GM12891 (cell line): ENCODE measurements at places on chromosomes 4 and X.

DNA sequence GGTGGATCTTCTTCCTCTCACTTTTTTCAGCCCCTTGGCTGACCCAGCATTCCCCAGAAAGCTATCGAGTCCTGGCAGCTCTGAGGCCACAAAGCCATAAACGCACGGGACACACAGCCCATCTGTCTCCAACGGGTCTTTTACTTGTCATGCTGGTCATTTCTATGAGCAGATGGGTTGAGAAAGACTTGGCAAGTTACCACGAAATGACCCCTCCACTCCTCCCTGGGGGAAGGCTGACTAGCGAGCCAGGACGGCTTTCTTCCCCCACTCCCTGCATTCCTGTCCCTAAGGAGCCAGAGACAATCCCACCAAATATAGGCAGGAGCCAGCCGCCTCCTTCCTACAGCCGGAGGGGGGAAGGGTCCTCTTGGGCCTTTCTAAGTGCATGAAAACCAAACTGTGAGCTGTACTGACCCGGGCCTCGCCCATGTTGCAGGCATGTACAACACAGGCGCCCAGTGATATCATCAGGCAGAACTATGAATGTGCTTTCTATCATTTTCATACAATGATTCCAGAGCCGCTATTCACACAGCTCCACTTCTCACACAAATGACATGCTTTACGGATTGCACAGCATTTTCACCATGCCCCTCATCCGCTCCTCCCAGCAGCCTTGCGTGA lies 28.6 kb downstream of the AFAP1 start:
- DNase-seq, result no peak

DNA sequence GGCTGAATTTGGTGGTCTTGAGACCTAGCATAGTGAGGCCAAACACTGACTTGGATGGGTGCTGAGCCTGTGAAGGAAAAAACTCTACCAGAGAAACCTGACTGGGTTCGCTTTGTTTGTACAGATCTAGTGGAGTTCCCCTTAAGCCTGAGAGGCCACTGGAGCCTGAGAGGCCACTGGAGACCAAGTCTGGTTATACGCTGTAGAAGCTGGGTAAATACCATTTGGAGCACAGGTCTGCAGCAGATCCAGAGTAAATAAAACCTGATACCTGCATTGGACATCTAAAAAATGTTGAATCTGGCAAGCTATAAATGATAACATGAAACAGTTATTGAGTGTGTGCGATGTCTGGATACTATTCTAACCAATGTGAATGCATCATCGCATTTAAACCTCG lies 104.3 kb upstream of the IGSF1 start:
- no peak for DNase-seq

GRCh38 chrX:105653891-105654290 lies 168.4 kb upstream of the NRK start:
- DNase-seq, result no peak

GRCh38 chr4:6367371-6367851 lies 97.8 kb downstream of the WFS1 start:
- no peak for DNase-seq

- no peak for DNase-seq
Observed at GRCh38 chr4:25756503-25756902, 100.9 kb downstream of the SLC34A2 start.

GRCh38 chr4:172095161-172095560 lies 282.0 kb downstream of the GALNTL6 start:
- DNase-seq, result no peak

- no peak for DNase-seq
Observed at GRCh38 chrX:52979993-52980392, 21.7 kb upstream of the FAM156A start.

GRCh38 chr4:162350331-162350730 lies 186.5 kb upstream of the FSTL5 start:
- DNase-seq, result no peak

- DNase-seq, result no peak
Observed at GRCh38 chrX:19660604-19661255, 145.4 kb upstream of the MAP3K15 start.

GRCh38 chrX:2712890-2713840 lies 22.1 kb downstream of the CD99 start:
- DNase-seq, result no peak

DNA sequence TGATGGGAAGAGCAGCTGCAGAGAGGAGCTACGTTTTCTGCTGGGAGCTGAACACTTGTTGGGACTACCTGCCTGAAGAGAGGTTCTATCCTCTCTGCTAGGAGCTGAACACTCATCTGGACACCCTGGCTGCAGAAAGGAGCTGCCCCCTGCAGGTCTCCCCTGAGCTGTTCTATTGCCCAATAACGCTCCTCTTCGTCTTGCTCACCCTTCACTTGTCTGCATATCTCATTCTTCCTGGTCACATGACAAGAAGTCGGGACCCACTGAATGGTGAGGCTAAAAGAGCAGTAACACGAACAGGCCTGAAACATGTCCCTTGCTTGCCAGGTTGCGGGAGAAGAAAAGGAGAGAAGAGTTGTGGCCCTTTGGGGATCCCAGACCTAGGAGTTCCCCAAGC lies 27.8 kb downstream of the NAA11 start:
- DNase-seq, result no peak

GRCh38 chrX:153459986-153460385 lies 10.4 kb downstream of the HAUS7 start:
- DNase-seq, result no peak

- no peak for DNase-seq
Observed at GRCh38 chr4:37197899-37198298, 46.6 kb upstream of the NWD2 start.

- DNase-seq, result no peak
Observed at GRCh38 chrX:15356444-15356843, 21.1 kb upstream of the PIGA start.

GRCh38 chrX:8711401-8711800 lies 20.5 kb downstream of the ANOS1 start:
- no peak for DNase-seq

DNA sequence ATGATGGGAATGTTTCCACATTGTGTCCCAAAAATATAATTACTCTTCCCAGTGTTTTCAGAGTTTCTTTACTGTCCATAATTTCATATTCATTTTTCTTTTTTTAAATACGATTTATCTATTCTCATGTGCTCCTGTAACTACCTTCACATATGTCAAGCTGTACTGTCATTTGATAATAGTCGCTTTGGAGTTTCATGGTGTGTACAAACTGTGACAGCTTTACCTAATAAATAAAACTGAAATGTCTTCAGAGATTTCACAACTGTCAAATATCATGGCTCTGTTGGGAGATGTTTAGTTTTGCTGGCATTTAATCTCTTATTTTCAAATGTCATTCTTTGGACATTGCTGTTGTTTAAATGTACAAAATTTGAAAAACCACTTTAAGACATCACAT lies 450.2 kb downstream of the TLL1 start:
- no peak for DNase-seq

DNA sequence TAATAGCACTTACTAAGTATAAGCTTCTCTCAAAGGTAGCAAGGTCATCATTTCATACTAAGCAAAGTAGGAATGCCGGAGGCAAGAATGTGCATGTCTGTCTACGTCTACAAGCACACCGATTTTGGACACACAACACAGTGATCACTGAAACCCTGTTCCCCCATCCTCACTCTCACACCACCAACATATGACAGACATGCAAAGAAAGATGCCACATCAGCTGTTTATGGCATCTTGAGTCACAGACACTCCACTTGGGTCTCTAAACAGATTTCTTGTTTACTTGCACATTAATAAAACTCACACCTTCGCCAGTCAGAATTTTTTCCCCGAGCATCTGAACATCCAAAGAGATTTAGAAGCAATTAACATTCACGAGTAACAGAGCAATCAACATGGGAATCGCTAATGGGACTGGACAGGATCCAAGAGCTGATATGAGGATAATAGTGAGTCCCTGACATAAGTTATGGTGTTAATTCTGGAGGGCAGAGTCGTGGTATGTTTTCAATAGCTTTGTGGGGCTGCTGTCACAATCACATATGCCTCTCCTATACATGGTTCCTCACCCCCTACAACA lies 324.1 kb downstream of the DHX15 start:
- no peak for DNase-seq

DNA sequence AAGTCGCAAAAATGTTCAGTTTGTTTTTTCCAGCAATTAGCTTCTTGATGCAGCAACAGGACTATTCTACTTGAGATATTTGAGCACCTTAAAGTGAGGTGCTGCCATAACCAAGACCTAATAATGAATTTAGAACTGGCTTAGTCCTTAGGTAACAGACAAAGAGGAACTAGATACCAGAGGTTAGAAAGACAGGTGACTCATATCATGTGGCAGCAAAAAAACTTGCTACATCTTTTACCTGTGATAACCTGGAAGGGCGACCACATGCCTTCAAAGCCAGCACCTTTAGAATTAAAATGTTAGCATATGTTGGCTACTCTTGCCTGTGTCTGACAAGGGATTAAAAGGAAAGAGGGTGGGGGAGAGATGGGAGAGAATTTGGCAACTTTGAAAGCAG lies 90.4 kb downstream of the ARHGAP6 start:
- no peak for DNase-seq

- DNase-seq, result no peak
Observed at GRCh38 chr4:147739239-147739823, 7.4 kb downstream of the ARHGAP10 start.

- DNase-seq, result no peak
Observed at GRCh38 chrX:19805046-19805690, 82.2 kb downstream of the SH3KBP1 start.

DNA sequence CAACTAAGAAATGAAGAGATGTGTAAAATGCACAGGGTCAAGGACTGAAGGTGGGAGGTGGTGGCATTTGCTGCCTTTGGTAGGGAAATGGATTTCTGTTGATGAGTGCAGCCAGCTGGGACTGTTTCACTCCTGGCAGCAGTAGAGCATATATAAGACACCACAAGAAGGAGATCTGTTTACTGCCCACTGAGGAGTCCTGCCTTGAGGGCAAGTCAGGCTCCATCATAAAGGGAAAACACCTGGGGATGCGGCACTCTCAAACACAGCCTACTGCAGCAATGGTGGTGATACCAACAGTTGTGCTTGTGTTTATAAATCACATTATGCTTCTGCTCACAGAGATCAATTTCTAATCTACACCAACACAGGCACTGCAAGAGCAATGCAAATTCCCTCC lies 222.1 kb downstream of the TACR3 start:
- no peak for DNase-seq

GRCh38 chrX:52217494-52218160 lies 32.9 kb downstream of the MAGED4 start:
- DNase-seq, result no peak

DNA sequence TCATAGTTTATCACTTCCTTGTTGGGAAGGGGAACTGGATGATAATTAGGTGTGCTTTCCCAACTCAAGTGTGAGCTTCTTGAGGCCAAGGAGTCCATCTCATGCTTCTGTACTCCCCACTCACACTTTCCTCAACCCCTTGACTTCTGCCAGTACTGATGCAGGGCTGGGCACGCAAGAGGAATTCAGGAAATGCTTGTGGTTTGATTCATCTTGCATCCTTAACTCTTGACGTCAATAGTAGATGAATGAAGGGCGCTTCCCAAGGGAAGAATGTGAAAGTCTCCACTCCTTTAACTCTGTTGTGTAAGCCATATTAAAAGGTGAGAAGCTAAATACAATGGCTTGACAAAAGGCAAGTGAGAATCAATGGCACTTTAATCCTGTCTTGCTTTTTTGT lies 101.8 kb downstream of the AGTR2 start:
- no peak for DNase-seq

GRCh38 chrX:140949233-140949632 lies 53.2 kb upstream of the SPANXB1 start:
- DNase-seq, result no peak

GRCh38 chr4:188624370-188624769 lies 485.1 kb downstream of the TRIML1 start:
- DNase-seq, result no peak

GRCh38 chr4:88653371-88653946 lies 44.2 kb downstream of the NAP1L5 start:
- DNase-seq, result no peak

DNA sequence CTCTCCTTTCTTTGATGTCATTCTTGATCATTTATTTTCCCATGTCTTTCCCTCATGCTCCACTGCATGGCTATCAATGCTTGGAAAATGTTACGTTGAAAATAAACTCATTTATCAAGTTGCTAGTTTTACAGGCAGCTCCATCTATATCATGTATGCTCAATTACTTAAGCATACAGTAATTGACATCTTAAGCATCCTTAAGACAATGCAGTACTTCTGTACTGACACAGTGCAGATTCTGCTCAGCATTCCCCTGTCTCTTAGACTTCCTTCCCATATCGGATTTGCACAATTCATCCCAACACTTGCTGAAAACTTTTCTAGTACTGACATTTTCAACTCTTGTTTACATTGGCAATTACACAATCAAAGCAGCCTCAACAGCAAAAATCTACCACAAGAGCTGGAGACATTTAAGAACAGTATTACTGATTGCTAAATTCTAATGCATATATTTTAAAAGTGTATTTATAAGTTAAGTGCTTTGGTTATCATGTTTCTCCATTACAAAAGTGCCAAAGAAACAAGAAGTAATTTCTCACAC lies 165.6 kb downstream of the ATP10D start:
- DNase-seq, result no peak

DNA sequence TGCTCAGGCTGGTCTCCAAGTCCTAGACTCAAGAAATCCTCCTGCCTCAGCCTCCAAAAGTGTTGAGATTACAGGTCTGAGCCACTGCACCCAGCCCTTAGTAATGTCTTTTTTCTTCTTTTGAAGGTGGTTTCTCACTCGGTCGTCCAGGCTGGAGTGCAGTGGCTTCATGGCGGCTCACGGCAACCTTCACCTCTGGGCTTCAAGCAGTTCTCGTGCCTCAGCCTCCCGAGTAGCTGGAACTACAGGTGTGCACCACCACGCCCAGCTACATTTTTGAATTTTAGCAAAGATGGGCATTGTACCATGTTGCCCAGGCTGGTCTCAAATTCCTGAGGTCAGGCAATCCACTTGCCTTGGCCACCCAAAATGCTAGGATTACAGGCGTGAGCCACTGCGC lies 32.3 kb upstream of the ASMTL start:
- DNase-seq, result no peak

DNA sequence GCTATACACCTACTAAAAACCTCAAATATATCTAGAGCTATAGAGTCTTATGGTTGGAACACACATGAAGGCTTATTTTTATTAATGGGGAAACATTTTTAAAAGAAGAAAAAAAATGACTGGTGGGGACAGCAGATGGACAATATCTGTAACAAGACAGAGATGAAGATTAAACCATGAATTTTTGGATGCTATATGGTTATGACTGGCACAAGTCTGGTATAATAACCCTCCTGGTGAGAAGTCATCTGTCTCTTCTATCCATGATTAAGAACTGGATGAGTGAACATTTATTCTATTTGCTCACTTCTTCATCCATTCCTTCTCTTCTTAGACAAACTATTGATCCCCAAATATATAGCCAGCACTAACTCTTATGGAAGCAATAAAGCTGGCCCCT lies 104.4 kb downstream of the EFHC2 start:
- no peak for DNase-seq
